ENCODE measurements at places on chromosomes 2 and 18.

GRCh38 chr2:103401621-103402020 is 639.8 kb downstream of the TMEM182 start:
- DNase-seq, result peak; percentile 9

GRCh38 chr18:74742573-74743243 is 145.0 kb downstream of the ZNF407 start:
- DNase-seq, result no peak

GRCh38 chr2:75822336-75822735 is 111.6 kb upstream of the GCFC2 start:
- DNase-seq, result no peak

- DNase-seq, result no peak
Observed at GRCh38 chr18:69789794-69790193, 157.9 kb downstream of the CD226 start.

DNA sequence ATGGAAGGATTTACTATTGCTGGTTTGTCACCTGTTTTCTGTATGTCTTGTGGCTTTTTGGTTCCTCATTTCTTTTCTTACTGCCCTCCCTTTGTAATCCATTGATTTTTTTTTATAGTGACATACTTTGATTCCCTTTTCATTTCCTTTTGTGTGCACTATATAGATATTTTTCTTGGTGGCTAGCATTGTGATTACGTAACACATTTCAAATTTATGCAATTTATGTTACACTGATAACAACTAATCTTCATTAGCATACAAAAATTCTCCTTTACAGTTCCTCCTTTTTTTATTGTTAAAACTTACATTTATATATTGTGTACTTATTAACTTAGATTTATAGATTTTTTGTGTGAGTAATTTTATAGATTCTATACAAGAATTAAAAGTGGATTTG is 80.6 kb downstream of the OTX1 start:
- DNase-seq, result no peak

GRCh38 chr2:68318914-68319397 is 793 bp downstream of the CNRIP1 start:
- no peak for DNase-seq

DNA sequence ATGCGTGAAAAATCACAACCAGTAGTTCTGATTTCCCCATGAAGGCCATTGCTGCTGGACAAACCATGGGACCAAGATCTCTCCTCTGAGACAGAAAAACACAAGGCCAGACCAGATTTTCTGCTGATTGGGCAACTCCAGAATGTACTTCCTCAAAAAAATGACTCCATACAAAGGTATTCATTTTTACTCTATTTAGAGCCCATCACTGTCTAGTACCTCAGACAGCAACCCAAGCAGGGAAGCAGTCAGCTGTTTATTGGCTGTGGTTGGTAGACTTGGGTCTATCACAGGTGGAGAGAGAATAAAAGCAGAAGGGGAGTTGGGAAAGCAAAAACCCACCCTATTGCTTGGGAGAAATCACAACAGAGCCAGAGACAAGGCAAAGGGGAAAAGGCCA is 219.9 kb downstream of the PIK3C3 start:
- DNase-seq, result no peak

All from dorsolateral prefrontal cortex (tissue), 122 donors.